ENCODE measurements at places on chromosomes 7 and 10.
A peak's percentile ranks its signal among the peaks of the same experiment; 100 is the strongest.

GRCh38 chr10:89428877-89429276, 14.5 kb downstream of the IFIT5 start:
- no peak for DNase-seq

- no peak for DNase-seq
These were observed 42.2 kb upstream of the TUBB8 start for GRCh38 chr10:91313-91712.

DNA sequence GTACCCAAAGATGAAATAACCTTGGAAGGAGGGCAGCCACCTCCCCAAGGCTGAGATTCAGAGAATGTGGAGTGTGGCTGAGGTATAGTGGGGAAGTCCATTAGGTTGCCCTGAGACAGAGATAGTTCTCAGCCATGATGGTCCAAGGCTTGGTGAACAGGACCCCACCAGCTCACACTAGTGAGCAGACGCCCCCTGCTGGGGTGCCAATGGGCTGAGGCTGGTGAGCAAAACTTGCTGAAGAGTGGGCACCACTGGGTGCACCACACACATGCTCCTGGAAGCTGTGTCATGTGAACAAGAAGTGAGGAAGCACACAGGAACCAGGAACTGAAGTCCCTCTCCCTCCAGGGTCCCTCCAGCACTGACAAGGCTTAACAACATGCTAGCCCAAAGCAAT, 8.9 kb downstream of the FBXL13 start:
- peak; percentile 62 for DNase-seq

GRCh38 chr10:129793996-129794395, 170.1 kb downstream of the EBF3 start:
- no peak for DNase-seq

GRCh38 chr10:132735923-132736391, 50.0 kb downstream of the NKX6-2 start:
- DNase-seq = no peak

DNA sequence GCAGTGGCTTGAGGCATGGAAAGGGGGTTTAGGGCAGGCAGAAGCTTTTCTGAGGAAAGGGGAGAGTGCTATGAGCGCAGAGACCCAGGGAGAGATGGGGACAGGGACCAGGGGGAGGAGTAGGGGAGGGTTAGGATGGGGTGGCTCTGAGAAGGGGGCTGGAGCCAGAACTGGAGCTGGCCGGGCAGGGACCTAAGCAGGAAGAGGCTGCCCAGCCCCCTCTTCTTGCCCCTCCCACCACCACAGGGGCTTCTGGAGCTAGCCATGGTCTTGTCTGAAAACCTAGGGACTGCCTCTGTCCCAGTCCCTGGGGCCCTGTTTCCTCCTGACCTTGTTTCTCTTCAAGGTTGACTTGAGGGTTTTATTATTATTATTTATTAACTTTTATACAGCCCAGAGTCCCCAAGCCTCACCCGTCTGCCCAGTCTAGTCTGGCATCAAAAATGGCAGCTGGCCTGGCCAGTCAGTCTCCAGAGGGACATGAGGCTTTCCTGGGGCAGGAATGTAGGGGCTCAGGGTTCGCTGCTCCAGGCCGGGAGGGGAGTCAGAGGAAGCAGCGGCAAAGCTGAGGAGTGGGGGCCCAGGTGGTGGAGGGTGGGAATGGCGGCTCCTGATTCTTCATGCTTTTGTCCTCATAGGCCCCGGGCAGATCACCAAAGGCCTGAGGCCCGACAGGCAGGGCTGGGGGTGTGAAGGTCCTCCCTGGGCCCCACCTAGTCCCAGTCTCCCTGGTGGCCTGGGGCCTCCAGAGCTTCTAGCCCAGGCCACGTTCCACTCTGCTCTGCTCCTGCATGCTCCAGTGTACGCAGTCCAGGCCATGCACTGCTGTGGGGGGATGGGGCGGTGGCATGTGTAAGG, 5.7 kb downstream of the TRIM8 start:
- DNase-seq = peak; percentile 39

- DNase-seq = no peak
These were observed 2.9 kb downstream of the ZSCAN25 start for GRCh38 chr7:99619571-99620130.

DNA sequence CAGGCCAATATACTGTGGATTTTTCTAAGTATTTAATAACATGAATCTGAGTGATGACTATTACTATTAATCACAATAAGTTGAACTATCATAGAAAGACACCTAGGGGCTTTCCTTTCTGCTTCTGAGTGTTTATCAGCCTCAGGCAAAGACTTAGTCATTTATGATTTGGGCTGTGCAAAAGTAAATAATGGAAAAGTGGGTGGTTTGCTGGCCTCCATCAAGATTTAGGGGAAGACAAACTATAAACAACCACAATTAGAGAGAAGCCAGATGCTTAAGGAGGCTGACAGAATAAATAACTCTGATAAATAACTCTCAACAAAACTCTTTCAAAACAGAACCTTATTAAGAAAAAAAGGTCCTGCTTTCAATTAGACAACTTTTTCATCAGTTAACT, 64.7 kb downstream of the MACC1 start:
- DNase-seq = no peak

DNA sequence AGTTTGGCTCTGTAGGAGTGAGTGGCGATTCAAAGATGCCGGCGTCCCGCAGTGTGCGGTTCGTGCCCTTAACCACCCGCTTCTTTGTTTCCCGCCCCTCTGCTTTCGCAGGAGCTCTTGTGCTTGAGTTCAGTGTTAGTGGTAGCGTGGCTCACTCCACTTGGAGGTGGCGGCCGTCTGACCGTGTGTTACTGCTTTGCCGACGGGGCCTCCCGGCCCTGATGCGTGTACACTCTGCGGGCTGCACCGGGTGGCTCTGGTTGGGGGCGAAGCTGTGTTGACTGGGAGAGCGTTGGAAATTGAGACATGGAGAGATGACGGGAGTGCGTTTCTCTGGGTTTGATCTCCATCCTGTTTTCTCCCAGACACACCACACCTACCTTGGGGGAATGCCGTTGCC, 31.4 kb downstream of the SHH start:
- no peak for DNase-seq

DNA sequence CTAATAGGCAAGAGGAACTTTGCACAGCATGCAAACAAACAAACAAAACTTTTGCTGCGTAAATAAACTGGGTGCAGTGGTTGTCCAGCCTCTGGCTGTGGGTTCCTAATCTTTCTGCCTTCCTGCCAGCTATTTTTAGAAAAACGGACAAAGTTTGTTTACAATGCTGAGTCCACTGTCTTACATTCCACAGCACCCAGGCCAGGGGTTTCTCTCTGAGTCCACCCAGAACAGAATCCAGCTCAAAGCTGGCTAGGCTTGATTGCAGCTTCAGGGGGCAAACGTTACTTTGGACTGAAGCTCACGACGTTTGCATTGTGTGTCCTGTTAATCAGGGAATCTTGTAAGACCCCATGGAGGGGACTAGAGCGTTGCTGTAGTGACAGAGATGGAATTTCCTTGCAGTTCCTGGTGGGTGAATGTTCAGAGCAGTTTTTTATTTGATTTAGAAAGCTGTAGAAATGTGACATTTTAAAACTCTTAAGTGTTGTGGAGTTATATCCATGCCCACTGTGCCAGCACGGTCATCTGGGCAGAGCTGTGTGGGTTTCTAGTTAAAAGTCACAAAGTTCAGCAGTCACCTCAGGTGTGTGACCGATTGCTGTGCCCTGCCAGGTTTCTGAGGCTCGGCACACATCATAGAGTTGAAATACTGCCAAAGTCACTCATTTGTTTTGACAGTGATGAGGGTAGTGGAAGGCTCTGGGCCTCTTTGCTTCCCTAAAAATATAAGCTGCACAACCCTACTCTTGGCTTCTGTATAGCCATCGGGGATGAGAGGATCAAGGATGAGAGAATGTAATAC, 247.0 kb downstream of the STK31 start:
- no peak for DNase-seq

DNA sequence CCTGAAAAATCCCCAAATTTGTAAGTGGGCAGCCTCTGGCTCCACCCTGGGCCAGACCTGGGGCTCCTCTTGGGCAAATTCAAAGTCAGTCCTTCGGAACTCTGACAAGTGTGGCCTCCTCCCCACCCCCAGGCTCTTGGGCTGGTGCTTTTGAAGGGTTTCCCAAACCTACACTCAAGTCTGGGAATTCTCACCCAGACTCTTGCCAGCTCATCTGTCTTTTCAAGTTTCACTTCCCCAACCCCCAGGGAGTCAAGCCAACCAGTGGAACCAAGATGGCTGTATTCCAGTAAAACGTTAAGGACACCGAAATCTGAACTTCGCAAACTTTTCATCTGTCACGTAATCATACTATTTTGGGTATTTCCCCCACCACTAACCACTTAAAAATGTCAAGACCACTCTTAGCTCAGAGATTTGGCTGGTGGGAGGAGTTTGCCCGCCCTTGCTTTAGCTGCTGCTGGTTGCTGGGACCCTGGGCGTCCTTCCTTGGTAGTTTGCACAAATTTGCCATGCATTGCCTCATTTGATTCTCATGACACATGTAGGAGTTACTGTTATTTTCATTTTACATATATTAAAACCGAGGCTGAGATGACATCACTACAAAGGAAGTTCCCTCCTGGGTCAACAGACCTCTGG, 1.7 kb upstream of the MYO1G start:
- DNase-seq = no peak

DNA sequence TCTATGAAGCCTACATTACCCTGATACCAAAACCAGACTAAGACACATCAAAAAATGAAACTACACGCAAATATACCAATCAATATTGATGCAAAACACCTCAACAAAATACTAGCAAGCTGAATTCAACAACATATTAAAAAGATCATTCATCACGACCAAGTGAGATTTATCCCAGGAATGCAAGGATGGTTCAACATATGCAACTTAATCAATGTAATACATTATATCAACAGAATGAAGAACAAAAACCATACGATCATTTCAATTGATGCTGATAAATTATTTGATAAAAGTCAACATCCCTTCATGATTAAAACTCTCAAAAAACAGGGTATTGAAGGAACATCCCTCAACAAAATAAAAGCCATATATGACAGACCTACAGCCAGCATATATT, 5.7 kb downstream of the CLEC5A start:
- no peak for DNase-seq

- no peak for DNase-seq
These were observed 59.4 kb downstream of the USP6NL start for GRCh38 chr10:11551916-11552602.

DNA sequence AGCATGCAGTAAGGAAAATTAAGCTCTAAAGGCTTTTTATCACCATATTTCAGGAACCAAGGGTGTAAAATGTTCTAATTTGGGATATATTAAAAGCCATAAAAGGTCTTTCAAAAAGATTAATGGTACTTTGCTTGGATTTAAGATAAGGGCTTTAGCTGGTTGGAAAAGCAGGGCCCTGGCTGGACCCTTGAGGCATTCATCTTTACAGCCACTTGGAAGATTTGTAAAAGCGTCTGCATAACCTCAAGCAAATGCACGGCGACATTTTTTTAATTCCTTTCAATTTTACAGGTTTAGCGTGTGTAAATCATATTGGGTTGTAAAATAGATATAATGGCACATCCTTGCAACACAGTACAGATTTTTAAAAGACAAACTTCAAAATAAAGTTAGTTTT, 27.2 kb downstream of the FAM204A start:
- no peak for DNase-seq

GRCh38 chr10:70647086-70647485, 25.2 kb upstream of the ADAMTS14 start:
- no peak for DNase-seq

- DNase-seq = no peak
These were observed 141.9 kb downstream of the RPS24 start for GRCh38 chr10:78175444-78176015.

DNA sequence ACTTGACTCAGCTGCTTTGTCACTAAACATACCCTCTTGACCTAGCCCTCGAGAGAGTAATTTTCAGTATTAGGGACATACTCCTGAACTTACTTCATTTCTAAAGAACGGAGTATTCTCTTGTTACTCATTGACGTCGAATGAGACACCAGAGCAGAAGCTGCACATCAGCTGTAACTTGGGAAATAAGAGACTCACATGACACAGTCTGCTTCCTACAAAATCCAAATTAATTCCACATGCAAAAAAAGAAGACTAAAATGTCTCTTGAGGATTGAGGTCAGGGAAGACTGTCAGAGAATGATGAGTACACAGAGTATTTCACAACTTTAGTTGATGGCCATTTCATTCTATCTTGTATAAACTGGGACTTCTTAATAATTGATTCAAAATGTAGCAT, 114.7 kb upstream of the EGFR start:
- no peak for DNase-seq

GRCh38 chr7:85239109-85239508, 52.3 kb upstream of the SEMA3D start:
- DNase-seq = no peak

DNA sequence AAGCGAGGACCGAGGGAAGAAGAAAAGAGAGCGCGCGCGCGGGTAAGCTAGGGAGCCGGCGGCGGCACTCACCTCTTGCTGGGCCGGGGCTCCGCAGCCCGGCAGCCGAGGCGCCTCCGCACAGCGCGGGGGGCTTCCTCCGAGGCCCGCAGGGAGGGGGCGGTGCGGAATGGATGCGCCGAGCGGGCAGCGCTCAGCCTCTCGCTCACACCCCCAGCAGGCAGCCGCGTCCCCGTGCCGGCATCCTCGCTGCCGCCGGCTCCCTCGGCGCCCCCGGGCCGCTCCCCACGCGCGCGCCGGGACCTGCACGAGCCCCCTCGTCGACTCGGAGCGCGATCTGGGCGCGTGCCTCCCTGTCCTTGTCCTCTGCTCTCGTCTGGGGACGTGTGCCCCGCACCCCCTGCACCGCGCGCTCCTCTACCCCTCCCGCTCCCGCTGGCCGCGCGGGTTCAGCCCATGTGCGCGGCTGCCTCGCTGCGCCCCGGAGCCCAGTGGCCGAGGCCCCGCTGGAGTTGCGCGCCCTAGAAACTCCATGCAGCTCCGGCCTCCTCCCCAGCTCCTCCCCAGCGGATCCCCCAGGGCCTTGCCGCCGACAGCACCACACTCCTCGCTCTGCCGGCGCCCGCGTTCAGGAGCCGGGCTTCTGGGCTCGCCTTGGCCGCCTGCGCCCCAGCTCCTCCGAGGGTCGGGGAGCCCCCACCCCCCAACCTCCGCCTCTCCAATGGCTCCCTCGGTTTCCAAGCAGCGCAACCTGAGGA, 75.3 kb downstream of the CALN1 start:
- DNase-seq = peak; percentile 62

GRCh38 chr7:1733908-1734730, 64.0 kb downstream of the ELFN1 start:
- DNase-seq = no peak

DNA sequence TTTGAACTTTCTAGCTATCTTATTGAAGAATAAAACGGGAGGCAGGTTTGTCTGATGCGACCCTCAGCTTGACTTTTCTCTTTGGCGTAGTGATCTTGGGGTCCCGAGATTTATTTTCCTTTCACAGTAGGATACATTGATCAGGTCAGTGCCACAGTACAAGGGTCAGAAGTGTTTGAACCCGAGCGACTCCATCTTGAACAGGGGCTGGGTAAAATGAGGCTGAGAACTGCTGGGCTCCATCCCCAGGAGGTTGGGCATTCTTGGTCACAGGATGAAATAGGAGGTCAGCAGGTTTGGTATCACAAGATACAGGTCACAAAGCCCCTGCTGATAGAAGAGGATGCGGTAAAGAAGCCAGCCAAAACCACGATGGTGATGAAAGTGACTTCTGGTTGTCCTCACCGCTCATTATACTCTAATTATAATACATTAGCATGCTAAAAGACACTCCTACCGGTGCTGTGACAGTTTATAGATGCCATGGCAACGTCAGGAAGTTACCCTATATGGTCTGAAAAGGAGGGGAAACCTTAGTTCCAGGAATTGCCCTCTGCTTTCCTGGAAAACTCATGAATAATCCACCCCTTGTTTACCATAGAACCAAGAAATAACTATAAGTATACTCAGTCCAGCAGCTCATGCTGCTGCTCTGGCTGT, 3.0 kb upstream of the TECPR1 start:
- DNase-seq = no peak

GRCh38 chr7:157983502-157984422, 603.9 kb downstream of the PTPRN2 start:
- no peak for DNase-seq
